Right renal pelvis (tissue), 4 donors: ENCODE measurements at places on chromosomes 3 and 15.

DNA sequence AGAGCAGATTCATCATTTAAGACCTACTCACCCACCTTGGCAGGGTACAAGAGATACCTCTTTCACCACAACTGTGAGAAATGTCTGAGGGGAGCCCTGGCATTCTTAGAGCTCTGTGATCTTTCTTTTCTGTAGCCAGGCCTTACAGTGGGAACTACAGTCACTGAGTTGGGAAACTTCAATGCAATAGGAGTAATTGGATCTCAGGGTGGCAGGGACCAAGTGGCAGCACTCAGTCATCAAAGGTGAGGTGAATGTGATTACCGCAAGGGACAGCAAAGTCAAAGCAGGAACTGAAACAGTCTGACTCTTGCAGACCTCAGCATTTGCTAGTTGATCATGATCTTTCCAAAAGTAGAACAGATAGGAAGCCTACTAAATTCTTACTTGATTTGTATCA lies 7.2 kb upstream of the MCF2L2 start:
- DNase-seq: no peak

DNA sequence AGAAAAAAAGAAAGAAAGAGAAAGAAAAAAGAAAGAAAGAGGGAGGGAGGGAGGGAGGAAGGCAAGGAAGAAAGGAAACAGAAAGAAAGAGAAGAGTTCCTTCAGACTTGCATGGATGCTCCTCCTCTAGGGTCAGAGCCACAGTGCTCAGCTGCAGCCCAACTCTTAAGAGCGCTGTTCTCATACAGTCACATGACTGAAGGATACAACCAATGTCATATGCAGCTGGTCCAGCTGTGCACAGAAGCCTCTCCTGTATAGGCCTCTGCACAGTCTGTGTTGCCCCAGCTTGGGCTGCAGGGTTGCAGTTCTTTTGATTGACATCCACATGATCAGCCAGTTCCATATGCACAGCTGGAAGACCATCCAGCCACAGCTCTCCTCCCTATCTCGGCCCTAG lies 86.8 kb upstream of the CTNNB1 start:
- DNase-seq: no peak

- DNase-seq: no peak
Measured at GRCh38 chr3:186473166-186473565, 71.0 kb downstream of the CRYGS start.

DNA sequence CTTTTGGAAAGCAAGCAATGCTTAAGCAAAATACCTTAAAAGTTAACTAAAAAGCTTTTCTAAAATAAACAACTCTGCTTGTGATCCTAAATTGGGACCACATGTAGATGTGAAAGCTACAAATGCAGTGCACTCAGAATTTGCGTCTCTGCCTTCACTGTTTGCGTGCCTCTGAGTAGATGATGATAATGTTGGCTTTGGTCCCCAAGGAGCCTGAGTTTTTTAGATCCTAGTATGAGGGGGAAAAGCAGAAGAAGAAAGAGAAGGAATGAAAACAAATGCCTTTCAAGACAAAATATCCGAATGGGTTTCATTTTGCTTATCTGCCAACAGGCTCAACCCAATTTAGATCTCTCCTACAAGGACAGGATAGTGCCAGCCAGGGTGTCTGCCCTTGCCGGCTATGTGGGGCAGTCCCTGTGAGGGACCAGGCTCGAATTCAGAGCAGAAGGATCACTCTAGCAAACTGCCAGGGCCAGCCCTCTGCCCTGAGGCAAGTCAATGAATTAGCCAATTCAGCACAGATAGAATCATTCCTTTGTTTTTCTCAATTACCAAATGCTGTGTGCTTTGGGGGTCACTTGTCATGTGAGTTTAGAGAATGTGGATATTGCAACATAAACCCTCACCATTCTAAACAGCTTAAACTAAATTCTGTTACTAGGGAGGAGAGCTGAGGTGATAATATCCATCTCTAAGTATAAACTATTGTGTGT lies 28.5 kb downstream of the SCG5 start:
- no peak for DNase-seq

GRCh38 chr15:25695875-25696760 lies 167.0 kb downstream of the ATP10A start:
- DNase-seq: no peak

DNA sequence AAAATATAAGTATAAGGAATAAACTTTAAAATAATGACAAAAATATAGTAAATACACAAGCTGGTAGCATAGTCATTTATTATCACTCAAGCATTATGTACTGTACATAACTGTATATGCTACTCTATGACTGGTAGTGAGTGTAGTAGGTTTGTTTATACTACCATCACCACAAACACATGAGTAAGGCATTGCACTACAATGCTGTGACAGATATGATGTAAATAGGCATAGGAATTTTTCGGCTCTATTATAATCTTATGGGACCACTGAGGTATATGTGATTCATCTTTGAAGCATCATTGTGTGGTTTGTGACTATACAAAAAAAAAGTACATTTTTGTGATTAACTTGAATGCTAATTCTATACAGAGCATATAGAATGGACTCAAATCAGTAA lies 35.3 kb upstream of the FBN1 start:
- no peak for DNase-seq

GRCh38 chr15:75353604-75354003 lies 6.8 kb downstream of the NEIL1 start:
- no peak for DNase-seq

DNA sequence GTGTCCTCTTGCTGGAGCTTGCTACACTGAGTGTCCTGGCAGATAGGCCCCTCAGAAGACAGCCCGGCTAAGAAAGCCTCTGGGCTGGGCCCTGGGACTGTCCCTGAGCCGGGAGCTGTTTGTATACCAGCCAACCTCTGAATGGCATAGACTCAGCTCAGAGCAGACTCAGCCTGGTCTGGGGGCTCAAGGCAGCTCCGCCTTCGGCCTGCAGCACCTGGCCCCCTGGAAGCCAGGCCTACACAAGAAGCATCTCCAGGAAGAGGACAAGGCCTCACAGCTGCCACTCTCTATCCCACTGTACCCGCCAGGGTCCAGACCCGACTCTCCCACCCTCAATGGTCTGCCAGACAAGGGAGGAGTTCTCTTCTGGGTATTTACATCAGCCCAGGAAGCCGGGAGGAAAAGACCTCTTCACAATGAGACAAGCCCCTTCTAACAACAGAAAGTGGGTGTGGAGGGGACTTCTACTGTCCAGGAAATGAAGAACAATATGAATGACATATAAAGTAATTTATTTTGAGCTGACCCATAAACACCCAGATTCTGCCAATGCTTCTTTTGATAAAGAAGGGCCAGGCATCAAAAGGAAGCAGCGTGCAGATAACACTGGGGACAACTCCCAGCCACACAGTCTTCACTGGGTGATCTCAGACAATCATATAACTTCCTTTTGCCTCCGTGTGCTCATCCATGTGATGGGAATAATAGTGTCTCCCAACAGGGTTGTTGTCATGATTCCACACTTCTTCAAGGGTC lies 110.2 kb downstream of the TPRA1 start:
- no peak for DNase-seq

- DNase-seq: no peak
Measured at GRCh38 chr3:97958796-97959195, 13.4 kb downstream of the RIOX2 start.

DNA sequence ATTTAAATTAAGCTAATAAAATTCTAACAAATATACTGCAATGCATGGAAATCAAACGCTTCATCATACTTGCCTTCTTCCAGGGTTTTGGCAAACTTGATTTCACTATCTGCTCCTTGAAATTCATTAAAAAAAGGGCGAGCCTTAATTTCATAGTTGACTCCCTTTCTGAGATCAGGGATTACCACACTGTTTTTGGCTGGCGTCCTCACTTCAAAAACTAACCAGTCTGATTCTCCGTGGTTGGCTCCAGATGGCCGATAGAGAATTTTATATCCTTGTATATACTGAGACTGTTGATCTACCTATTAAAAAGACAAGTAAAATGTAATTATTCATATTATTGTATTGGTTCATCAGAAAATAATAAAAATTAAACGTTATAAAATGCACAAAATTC lies 1106.8 kb downstream of the ROBO1 start:
- no peak for DNase-seq

DNA sequence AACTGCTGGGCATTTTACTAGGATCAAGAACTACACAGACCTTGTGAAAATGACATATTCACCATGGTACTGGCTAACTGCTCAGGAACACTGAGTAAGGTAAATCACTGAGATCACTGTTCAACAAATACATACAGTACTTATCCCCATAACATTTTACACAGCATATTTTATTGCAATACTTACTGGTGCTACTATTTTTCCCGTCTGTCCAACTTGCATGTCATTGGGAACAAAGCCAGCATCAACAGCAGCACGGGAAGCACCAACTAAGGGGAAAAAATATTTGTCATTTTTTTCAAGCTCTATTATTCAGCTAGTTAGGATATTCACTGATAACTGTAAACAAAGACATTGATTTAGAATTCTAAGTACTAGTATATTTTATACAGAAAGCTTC lies 37.0 kb downstream of the ETFA start:
- DNase-seq: no peak

- DNase-seq: no peak
Measured at GRCh38 chr15:67161881-67162280, 92.6 kb downstream of the AAGAB start.

- no peak for DNase-seq
Measured at GRCh38 chr15:65176056-65176455, 9.1 kb downstream of the CLPX start.

GRCh38 chr3:167872941-167873340 lies 137.4 kb downstream of the SERPINI1 start:
- no peak for DNase-seq

GRCh38 chr15:39056357-39056756 lies 491.7 kb upstream of the RASGRP1 start:
- DNase-seq: no peak

DNA sequence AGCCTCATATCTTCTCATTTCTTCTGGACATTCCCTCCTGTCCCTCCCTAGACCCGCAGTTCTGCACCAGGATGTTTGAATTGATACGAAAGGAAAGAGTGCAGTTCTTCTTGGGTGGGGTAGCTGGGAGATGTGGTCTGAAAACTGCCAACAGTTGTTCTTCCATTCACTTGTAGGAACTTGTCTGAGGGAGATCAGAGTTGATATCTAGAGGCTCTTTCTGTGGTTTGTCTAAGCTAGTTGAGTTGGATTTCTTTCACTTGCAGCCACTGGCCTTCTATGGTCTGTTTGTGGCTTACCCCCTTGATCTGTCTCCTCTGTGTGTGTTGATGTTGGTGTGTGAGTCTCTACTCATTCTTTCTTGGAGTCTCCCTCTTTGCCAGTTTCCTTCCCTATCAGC lies 42.5 kb upstream of the PIK3CB start:
- no peak for DNase-seq

GRCh38 chr15:45790325-45790943 lies 155.6 kb downstream of the SQOR start:
- no peak for DNase-seq

DNA sequence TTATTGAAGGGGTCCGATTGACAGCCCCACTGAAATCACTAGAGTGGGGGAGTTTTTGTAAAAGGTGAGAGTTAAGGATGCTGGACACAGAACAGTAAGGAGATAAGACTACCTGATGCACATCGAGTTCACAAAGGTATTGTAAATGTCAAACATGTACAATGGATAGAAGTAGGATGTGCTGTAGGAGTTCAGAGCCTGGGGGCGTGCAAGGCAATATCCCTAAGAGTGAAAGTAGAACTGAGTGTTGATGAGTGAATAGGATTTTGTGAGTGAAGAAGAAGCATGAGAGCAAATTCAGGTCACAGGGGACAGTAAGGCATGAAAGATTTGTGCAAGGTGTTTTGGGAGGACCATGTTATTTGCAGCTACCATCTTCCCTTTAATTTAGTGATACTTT lies 21.5 kb downstream of the DOCK3 start:
- no peak for DNase-seq

DNA sequence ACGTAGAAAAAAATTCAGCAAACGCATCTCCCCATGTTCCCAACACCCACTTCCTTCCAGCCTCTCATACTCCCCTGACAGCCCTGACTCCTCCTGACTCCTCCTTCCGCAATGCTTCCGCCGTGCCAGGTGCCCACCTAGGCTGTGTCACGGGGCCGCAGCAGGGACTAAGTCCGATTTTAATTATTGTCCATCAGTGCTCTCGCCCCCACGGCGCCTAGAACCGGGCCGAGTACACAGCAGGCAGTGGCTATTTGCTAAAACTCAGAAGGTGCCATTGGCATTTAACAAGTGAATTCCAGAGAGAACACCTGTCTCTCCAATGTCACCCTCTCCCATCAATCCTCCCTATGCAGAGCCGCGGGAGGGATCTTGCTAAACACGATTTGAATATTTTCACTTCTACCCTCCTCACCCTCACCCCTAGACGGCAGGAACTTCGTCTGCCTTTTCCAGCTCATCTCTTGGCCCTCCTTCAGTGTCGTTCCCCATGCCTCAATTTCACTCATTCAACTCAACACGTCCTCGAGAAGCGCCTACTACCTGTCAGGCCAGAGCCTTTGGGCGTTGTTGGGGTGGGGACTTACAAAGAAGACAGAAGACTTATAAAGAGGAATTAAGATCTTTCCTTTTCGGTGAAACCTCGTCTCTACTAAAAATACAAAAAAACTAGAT lies 11.5 kb upstream of the SHF start:
- peak; percentile 42 for DNase-seq

DNA sequence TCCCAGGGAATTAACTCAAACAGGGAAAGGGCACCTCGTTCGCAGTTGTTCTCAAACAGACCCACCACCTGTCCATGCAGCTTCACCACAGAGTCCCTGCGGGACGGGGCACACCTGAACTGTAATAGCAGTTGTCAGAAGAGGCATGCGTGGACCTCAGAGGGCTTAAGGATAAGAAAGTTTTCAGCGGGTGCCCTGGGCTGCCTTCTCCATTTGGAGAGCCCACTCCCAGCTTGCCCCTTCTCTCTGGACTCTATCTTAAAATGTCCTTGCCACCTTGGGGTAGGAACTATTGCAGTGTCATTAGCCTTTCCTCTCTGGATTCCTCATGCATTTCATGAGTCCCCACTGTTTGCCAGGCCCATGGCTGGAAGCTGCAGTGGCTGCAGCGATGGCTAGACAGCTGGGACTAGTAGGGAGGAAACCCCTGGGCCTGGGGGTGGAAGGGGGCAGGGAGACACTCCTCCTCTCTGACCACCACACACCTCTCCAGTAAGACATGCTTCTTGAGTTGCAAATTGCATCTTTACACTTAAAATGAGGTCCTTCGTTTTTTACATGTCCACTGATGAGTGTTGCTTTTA lies 33.5 kb downstream of the PDIA5 start:
- no peak for DNase-seq

GRCh38 chr3:45309876-45310275 lies 78.5 kb upstream of the LARS2 start:
- DNase-seq: no peak

- DNase-seq: no peak
Measured at GRCh38 chr3:165193366-165194254, 2.6 kb downstream of the SLITRK3 start.

GRCh38 chr3:5466717-5467116 lies 279.2 kb downstream of the EDEM1 start:
- no peak for DNase-seq

DNA sequence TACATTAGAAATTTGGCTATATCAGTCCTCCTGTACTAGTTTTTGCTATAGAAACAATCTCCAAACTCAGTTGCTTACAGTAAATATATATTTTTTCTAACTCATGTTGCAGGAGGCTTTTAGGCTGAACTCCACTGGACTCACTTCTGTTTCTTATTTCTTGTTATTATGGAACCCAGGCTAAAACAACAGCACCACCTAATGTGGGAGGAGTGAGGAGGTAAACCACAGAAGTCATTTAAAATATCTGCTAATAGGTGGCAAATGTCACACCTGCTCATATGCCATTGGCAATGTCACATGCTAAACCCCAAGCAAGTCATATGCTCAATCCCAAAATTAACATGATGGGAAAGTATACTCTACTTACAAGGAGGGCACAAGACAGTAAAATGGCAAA lies 462.2 kb downstream of the PLOD2 start:
- no peak for DNase-seq
